Activated CD4-positive, CD25-positive, alpha-beta regulatory T cell treated with anti-CD3 and anti-CD28 coated beads, Interleukin-2, amount 50 U/mL, for 24 hours (primary cell): ENCODE measurements at places on chromosomes 12 and 14.

- no peak for ATAC-seq
Measured at GRCh38 chr12:70730675-70731180, 93.5 kb upstream of the PTPRB start.

GRCh38 chr14:101058571-101058970, 155.0 kb upstream of the RTL1 start:
- ATAC-seq, result no peak

GRCh38 chr14:96090441-96091148, 51.4 kb downstream of the C14orf132 start:
- ATAC-seq, result no peak

DNA sequence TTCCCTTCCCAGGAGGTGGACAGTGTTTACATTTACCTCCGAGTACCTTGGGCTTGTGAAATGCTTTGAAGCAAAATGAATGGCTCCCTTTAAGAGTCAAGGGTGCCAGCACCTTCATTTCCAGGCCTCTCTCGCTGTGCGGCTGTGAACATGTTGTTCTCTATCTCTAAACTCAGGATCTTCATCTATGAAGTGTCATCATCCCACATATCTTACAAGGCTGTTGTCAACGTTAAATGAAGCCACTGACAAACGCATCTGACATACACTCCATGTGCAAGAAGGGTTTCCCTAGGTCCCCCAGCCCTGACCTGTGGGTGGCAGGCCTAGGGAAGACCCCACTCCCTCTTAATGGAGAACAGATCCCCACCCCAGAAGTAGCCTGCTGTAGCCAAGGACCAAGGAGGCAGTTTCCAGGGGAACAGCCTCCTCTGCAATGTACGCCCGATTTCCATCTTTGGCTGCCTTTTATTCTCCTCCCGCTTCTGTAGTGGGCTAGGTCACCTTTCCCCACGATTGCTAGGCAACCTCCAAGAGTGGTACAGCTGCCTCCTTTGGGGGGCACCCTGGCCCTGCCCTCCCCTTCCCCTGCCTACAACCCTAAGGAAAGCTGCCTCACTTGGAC, 7.6 kb downstream of the ACTN1 start:
- no peak for ATAC-seq

DNA sequence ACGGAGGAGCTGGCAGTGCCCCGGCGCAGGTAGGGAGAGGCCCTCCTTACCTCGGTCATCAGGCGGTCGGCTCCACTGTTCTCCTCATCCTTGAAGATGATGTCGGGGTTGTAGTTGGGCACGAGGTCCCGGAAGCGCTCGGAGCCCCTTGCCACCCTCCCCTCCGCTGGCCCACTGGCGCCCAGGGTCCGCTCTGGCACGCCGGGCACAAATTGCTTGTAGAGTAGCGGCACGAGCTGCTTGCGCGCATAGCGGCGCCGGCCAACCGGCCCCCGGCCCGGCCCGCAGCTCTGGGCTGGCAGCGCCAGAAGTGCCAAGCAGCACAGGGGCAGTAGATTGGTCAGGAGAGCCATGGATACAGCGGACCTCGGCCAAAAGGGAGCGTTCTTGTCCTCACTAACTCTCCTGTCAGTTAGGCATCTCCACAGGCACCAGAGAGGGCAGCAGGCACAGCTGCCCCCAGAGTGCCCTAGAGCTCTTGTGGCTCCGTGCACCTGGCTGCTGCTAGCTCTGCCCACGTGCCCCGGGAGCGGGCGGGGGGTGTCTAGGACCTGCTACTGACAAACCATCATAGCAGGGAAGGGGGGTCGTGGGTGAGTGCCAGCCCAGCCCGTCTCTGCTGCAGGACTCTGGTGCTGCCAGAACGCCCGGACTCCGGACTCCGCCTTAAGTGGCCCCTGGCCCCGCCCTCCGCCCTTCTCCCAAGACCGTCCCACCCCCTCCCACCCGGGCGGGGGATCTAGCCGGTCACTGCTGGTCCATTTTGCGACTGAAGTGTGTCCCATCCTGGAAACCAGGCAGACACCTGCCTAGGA, at the start of gene DHH:
TSS of gene DHH (minus strand) at position 642 of the 815 bp plus-strand sequence. CDS start at position 353, 289 bp downstream.
- ATAC-seq, result no peak

DNA sequence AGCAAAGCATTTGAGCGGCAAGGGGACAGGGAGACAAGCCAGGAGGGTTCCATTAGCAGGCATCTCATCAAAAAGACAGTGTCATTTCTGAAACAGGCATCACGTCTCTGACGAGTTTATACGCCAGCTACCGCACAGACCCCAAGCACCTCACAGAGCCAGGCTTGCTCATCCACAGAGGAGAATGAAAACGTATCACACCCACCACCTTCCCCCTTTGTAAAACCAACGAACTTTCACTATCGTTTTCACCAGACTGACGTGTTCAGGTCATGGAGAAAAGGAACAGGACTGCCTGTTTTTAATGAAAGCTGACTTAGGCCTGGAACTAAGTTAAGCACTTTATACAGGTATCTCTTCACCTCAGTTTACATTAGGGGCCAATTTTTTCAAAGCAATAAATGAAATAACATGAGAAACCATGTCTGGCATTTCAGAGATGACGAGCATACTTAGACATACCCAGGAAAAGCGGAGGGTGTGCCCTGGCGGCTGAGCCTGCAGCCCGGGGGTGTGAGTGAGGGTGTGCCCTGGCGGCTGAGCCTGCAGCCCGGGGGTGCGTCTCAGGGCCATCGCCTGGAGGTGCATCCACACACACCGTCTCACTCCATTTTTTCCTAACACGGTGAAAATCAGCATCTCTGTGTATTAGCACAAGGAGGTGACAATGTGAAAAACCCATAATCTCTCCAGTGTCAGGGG, 41.9 kb downstream of the STX2 start:
- peak; percentile 96 for ATAC-seq

DNA sequence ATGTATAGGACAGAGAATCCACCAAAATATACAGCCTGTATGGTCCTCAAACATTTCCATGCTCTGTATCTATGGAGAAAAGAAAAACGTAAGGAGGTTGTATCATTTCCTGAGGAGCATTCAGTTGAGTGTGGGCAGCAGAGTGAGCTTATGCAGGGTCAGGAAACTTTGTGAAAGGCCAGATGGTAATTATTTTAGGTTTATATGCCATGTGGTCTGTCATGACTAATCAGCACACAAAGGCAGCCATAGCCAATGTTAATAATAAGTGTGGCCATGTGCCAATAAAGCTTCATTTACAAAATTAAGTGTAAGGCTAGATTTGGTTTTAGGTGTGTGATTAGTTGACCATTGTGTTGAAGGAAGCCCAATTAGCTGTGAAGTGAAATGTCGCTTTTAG, 33.2 kb upstream of the A2M start:
- no peak for ATAC-seq

DNA sequence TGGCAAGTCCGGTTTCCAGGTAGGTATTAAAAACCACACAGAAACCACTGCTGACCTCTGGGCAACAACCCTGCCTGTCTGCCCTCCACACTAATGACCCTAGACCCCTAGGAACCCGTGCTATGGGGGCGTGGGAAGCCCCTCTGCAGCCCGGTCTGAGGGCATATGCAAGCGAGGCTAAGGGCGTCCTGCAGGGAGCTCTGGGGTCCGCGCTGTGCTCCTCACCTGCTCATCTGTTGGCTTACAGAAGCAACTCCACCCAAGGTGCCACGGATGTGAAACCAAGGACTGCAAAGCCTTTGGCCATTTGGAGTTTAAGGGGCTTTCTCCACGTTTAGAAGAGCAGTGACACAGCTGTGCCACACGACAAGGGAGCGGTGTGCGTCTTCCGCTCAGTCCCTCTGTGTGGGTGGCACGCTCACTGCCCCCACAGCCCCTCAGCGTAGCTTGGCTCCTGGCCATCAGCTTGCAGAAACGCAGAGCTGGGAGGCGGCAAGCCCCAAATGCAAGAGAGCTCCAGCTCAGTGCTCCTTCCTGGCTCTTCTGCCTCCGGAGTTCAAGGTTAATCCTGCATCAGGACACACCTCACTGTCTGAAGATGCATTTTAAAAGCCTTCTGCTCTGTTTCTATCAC, 18.4 kb downstream of the AMN start:
- no peak for ATAC-seq

GRCh38 chr12:84201976-84202375, 710.6 kb downstream of the SLC6A15 start:
- ATAC-seq, result no peak

- ATAC-seq, result no peak
Measured at GRCh38 chr12:7151532-7151931, 21.4 kb downstream of the CLSTN3 start.

DNA sequence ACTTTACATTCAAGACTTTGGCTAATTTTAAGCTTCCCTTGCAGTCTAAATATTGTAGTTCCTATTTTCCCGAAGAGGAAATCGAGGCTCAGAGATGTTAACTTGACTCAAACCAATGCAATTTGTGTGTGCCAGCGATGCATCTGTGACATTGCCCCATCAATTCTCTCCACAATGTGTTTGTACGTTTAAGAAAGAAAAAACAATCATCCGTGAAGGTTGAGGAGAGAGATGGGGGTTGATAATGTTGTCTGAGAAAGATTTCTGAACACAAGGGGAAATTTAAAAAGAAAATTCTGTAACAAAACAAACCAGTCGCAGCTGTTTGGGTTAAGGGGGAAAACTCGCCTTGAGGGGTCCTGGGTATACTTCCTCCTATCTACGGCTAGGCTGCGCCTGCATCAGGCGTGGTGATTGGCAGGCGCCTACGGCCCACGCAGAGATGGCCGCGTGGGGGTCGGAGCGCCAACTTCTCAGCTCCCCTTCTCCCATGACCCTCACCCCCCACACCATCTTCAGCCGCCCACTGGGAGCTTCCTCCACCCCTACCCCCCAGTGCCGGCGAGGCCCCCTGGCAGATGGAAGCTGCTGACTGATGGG, 12.3 kb downstream of the SIX1 start:
- ATAC-seq, result no peak

DNA sequence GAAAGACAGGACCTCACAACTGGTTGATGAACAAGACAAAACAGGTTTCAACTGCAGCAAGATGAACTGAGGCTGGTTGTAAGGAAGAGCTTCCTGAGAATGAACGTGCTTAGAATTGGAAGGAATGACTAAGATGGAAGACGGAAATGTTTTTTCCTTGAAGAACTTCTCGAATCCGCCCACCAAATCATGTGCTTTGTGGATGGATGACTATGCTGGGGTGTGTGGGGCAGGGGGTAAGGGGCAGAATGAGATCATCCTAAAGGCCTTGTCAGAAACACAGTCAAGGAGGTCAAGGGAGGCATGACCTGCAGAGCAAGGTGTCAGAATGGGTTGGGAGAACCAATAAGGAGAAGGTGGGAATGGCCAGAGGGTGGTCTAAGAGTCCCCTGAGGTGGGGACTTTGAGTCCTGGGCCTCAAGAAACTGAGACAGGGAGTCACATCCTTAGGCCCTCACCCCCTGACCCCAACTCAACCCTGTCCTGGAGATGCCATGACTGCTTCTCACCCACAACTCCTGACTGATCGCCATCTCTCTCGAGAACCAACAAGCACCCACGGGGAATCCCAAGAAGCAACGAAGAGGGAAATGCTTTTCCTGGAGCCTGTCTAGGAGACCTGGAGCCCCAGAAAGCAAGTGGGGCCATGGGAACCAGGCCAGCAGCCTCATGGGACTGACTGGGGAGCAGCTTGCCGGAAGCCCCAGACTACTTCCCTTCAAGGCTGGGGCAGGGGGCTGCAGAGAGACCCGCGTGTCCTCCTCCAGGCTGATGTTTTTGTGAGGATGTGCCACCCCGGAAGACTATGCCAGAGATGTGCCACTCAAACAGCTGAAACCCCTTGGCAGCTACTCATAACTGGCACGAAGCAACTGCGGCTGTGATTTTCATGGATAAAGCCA, 84.0 kb downstream of the ACTN1 start:
- ATAC-seq, result no peak

- ATAC-seq, result no peak
Measured at GRCh38 chr12:71155225-71155624, 2.6 kb downstream of the TSPAN8 start.

DNA sequence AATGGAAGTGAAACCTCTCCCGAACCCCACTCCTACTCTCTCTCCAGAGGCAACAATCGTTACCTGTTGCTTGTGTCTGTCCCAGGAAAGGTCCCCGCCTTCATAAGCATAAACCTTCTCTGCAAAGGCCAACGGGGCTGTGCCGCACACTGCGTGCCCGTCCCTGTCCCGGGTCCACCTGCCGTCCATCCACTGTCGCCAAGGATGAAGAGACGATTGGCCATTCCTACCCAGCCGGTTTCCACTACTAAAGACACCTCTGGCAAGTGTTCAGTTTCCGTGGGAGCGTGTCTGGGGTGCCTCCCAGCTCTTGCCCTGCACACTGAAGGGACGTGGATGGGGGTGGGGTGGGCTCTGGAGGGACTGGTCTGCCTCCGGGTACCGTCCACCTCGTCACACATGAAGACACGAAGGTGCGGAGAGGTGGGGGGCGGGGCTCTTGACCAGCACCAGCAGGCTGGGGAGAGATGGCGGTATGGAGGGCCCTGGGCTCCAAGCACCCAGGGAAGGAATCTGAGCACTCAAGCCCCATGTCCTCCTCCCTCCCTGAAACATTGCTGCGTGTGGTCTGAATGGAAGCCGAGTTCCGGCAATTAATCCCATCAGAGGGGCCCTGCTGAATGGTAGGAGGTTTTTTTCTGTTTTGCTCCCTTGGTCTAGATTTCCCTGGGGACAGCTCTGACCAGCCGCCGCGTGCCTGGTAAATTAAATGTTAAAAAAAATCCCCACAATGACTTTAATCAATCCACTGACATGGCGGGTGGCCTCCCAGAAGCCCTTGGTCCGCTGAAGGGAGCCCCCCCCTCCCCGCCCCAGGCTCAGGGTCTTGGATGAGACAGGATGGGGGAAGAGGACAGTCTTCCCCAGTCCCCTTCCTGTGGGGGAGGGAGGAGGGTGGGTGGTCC, 4.1 kb upstream of the KIF26A start:
- no peak for ATAC-seq

- peak; percentile 83 for ATAC-seq
Measured at GRCh38 chr12:22287776-22288621, 46.5 kb downstream of the ST8SIA1 start.

- no peak for ATAC-seq
Measured at GRCh38 chr14:61326847-61327246, 5.5 kb downstream of the PRKCH start.

DNA sequence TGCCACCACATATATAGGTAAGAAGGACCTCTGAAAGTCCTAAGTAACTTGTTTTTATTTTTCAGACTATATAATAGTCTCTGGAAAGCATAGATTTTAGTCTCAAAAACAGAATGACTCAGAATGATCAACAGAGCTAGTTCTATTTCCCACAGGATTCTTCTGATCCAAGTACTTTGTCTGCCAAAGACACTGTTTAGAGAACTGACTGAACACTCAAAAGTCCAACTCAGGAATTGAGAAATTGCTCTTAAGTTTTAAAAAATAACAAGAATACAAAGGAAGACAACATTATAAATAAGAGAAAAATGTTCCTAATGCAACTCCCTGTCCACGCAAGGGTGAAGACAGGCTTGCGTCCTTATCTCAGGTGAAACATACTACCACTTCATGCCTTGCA, 29.0 kb downstream of the LGMN start:
- ATAC-seq, result no peak
